Brain pericyte (primary cell): ENCODE measurements at places on chromosomes 3 and 15.

DNA sequence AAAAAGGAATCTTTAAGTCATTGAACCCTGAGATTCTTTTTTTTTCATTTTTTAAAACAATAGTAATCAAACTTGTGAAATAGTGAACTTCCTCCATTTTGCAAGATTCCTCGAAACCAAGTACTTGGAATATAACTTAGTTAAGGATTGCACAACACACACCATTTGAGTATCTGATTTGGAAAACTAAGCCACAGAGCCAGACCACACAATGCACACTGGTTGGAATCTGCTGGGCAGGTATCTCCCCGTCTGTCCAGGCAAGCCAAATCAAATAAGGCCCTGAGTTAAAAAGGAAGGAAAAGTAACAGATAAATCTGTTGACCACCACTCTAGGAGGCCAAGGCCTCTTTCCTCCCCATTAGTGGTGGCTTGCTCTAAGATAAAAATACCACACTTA is 177.5 kb upstream of the ICE2 start:
- DNase-seq = no peak

- DNase-seq = no peak
Observed at GRCh38 chr15:41782371-41783282, 8.3 kb downstream of the MAPKBP1 start.

- DNase-seq = no peak
Observed at GRCh38 chr3:13879102-13879945, 547 bp downstream of the WNT7A start.

DNA sequence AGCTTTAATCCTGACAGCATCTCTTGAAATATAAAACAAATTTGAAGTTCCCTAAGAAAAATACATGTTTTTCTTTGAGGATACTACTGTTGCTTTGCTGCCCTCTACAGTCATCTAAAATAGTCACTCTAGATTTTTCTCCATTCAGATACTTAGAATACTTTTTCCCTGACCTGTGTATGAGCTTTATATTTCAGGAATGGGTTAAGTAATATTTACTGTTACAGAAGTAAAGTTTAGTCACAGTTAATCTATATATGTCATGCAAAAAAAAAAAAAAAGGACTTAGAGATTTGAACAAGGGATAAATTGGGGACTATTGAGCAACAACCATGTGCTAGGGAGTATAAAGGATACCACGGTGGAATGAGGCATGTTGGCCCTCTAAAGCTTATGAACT is 8.8 kb downstream of the NECTIN3 start:
- no peak for DNase-seq

DNA sequence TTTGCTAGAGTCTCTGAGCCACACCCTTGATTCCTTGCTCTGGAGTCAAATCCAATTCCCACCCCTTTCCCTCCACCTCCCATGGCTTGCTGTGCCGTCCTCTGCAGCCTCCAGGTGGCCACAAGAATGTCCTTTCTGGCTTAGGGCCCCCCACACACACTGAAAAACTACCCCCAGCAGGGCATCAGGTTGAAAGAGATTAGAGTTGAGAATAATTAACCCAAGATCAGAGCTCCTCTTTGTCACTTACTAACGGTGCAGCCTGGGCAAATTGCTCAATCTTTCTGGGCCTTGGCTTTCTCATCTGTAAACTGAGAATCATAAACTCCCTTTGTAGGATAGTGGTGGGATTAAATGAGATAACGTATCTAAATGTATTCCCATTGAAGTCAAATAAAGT is 78.5 kb downstream of the MRPL46 start:
- DNase-seq = no peak
